ENCODE measurements at places on chromosomes 13 and 19.

- DNase-seq, result no peak
Observed at GRCh38 chr19:50557009-50557613, 11.1 kb downstream of the LRRC4B start.

DNA sequence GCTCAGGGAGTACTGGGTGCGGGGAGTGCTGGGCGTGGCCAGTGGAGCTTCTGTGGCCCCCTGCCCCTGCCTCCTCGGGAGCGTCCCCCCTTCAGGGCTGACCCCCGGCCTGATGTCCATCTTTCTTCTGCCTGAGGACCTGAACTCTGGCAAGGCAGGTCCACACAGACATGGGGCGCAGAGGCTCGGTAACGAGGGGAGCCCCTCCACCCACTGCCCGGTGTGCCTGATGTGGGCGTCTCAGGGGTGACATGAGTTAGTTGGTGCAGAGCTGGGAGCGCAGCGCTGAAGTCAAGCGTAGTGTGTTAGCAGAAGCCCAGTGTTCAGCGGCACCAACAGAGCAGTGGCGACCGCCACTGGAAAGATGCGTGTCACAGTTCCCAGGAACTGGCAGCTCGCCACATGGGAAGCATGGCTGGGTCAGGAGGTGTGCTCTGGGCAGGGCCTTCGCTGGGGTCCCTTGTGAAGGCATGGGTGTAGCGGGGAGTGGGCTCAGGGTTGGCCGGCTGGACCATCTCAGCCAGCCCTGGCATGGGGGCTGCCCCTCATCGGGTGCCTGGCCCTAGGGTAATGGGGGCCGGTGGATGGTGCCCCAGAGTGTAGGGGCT, 11.5 kb downstream of the THOP1 start:
- no peak for DNase-seq

DNA sequence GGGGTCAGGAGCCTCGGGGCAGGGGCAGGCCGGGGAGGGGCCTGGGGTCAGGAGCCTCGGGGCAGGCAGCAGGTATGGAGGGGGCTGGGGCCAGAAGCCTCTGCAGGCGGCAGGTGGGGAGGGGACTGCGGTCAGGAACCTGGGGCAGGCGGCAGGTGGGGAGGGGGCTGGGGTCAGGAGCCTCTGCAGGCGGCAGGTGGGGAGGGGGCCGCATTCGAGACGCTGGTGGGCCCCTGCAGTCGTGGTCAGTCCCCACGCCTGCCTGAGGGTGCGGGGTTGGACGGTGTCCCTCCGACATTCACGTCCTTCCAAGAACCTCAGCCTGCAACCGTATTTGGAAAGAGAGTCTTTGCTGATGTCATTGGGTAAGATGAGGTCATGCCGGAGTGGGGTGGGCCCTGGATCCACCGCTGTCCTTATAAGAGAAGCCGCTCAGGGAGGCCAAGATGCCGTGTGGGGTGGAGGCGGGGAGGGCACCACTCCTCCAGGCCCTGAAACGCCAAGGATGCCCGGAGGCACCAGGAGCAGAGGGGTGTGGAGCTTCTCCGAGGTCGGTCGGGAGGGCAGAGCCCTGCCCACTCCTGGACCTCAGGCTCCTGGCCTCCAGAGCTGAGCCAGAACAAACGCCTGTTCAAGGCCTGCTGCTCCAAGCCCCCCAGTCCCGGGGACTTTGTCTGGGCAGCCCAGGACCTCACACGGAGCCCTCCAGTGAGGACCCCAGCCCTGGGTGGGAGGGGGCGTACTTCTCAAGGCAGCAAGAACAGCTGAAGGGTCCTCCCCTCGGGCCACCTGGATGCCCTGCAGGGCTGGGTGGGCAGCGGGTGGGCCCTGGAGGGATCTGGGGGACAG, 30.1 kb downstream of the PIP5K1C start:
- DNase-seq, result no peak

GRCh38 chr13:39665763-39666162, 10.3 kb downstream of the COG6 start:
- no peak for DNase-seq

DNA sequence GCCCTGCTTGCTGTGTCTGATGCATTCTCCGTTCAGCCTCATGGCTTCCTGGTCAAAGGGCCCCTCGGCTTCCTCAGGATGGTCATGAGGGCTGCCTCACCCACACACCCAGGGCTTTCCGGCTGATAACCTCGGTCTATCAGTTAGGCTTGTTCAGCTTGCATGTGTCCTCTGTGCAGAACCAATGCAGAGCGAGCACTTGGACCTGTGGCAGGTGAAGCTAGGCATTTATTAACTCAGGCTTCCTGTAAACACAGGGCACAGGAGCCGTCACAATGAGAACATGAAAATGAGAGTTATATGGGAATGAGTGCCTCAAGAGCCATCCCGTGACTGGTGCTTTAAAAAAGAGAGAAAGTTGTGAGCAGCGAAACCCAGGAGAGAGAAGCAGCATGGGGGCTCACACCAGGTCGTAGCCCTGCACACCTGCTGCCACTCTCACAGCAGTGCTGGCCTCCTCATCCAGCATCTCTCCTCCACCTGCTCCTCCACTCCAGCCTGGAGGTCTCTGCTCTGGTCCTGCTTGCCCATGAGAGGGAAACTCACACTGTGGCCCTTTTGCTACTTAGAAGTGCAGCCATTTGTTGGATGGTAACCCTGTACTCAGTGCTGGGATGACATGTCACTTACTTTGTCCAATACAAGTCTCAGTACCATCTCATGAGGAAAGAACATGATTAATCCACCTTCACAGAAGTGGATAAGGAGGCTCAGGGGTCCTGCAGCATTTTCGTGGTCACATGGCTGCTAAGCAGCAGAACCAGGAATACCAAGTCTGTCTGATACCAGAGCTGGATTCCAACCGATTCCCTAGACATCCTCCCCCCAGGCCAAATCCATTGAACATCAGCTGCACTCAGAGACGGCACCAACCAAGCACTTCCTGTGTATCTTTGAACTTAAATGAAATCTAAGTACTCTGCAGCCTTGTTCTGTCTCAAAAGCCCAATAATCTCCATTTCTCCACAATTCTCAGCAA, 50.5 kb upstream of the IRS2 start:
- DNase-seq, result no peak

GRCh38 chr13:46896341-46897137, at the start of gene HTR2A:
HTR2A (minus strand) TSS chr13:46897053; CDS start chr13:46895906, 1,147 bp downstream.
- no peak for DNase-seq

DNA sequence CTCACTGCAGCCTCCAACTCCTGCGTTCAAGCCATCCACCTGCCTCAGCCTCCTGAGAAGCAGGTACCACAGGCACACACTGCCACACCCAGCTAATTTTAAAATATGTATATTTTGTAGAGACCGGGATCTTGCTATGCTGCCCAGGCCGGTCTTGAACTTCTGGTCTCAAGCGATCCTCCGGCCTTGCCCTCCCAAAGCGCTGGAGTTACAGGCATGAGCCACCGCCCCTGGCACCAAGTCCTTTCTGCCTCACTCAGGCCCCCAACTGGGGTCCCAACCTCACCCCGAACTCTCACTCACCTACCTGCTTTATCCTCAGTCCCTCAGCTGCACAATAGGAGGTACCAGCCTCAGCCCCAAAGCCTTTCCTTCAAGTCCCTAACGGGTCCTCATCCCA, 635 bp upstream of the COL5A3 start:
- DNase-seq, result no peak

DNA sequence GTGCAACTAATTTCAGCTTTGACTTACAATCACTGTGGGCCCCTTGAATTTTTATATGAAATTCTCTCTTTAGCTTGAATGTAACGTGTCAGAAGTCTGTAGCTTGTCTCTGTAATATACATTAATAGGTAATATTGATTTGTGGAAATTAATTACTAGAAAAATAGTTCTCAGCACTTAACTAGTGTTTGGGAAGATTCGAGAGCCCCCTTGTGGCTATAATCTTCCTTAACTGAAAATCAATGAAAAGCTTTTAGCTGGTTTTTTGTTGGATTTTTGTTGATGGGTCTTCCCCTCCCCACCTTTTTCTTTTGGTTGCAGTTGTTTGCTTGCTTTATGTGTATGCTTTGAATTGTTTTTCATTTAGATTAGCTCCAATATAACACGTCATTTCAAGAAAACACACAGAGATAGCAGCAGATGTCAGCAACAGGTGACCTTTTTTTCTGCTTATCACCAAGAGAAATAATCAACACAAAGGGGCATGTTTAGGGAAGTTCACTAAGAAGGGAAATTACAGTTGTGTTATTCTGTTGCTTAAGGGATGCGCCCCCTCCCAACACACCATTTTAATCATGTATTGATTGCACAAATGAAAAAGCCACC, 176.8 kb downstream of the OXGR1 start:
- no peak for DNase-seq

GRCh38 chr13:70023516-70023915, 84.1 kb upstream of the ATXN8OS start:
- DNase-seq, result no peak

GRCh38 chr13:99415014-99415650, 86.1 kb upstream of the TM9SF2 start:
- DNase-seq, result no peak

DNA sequence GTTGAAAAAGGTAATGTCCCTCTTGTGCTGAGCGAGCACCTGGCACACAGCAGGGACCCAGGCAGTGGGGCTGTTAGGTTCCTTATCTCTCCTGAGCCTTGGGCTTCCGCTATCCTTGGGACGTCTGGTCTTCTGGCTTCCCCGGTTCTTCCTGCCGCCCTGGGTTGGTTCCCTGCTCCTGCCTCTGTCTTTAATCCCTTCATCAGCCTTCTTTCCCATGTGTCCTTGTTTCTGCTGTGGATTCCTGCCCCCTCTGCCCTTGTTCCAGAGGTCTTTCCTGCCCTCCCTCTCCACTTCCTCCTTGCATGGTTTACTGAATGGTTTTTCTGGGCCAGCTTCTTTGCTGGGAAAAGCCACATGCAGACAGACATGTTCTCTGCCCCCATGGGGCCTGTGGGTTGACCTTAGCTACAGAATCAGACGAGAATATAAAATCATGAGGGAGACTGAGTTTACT, 2.6 kb downstream of the EPN1 start:
- DNase-seq, result no peak

GRCh38 chr19:35773020-35773806, 2.2 kb upstream of the ARHGAP33 start:
- DNase-seq, result no peak

DNA sequence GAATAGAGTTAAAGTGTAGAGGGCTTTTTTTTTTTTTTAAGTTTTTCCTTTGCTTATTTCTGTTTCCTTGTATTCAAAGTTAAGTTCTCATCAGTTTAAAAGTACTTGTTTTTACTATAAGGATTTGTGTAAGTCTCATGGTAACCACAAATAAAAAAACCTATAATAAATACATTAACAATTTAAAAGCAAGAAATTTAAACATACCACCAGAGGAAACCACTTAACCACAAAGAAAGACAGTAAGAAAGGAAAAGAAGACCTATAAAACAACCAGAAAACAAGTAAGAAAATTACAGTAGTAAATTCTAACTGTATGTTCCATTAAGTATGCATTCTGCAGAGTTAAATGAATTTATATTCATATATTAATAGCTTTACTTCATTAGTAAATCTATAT, 999.1 kb upstream of the ATXN8OS start:
- no peak for DNase-seq

- no peak for DNase-seq
Observed at GRCh38 chr19:15197275-15197941, 3.4 kb downstream of the NOTCH3 start.

- DNase-seq, result no peak
Observed at GRCh38 chr13:49561062-49561410, 24.3 kb downstream of the RCBTB1 start.

DNA sequence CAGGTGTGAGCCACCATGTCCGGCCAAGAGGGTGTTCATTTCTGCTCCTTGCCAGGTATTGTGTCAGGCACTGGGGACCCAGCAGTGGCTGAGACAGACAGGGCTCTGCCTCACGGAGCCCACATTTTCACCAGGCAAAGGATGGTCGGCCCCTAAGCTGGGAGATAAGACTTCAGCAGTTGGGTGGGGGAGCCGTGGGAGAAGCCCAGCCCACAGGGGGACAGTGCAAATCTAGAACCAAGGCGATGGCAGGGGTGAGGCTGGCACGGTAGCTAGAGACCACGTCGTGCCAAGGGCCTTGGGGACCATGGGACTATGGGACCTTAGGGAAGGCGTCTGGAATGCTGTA, 8.3 kb downstream of the LSR start:
- DNase-seq, result no peak

All from NCI-H1048 (cell line).